Endothelial cell of umbilical vein (primary cell): ENCODE measurements at places on chromosomes 12 and 14.

GRCh38 chr14:104472536-104473243 is 106.9 kb upstream of the C14orf180 start:
- no peak for DNase-seq

DNA sequence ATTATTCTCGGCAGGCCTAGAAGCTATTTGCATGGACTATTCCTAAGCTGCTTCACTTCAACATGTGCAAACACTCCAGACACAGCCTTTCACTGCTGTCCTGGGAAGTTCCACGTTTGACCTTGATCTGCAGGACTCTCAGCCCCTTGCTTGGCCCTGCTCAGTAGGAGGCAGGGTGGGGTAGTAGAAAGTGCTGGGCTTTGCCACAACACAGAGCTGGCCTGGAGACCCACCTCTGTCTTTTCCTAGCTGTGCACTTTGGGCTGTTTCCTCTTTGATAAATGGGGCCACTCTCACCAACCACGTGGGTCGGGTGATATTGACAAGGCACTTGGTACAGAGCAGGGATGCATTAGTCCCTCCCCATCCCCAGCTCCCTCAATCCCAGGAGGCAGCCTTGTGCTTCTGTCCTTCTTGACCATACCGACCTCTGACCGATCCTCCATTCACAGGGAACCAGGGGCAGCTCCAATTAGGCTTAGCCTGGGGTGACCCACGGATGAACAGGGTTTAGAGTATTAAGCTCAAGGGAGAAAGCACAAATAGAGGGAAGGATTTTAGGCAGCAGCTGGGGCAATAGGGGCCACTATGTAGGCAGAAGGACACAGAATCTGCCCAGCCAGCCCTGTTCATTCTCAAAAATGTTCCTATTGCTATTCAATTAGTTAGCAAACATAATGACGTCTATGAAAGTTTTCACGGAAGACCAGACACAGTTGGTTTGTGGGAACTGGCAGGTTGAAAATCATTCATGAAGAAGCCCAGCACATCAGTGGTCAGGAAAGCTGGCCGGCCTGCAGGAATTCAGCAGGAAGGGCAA is 63.3 kb downstream of the SYNE3 start:
- no peak for DNase-seq

DNA sequence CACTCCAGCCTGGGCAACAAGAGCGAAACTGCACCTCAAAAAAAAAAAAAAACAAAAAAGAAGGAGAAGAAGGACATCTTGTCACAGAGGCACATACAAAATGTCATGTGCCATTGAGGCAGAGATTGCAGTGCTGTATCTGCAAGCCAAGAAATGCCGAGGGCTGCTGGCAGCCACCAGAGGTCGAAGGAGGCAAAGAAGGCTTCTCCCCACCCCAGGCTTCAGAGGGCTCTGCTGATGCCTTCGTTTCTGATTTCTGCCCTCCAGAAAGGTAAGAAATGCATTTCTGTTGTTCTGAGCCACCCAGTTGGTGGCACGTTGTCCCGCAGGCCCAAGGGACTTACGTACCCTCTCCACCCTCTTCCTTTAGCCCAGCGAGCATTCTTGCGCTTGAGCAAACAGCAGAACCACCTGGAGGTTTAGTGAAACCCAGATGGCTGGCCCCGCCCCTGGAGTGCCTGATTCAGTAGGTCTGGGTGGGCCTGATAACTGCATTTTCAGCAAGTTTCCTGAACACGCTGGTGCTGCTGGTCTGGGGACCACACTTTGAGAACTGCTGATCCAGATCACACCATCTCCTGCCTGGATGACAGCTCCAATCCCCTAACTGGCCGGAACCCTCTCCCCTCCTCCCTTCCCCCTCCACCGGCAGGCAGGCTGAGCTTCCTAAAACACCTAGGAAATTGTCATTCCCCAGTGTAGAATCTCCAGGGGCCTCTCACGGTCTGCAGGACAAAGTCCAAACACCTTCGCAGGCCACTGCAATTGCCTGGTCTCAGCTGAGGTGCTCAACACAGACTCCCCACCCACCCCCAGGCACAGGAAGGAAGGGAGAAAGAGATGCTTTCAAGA is 21.1 kb upstream of the SCARB1 start:
- no peak for DNase-seq

DNA sequence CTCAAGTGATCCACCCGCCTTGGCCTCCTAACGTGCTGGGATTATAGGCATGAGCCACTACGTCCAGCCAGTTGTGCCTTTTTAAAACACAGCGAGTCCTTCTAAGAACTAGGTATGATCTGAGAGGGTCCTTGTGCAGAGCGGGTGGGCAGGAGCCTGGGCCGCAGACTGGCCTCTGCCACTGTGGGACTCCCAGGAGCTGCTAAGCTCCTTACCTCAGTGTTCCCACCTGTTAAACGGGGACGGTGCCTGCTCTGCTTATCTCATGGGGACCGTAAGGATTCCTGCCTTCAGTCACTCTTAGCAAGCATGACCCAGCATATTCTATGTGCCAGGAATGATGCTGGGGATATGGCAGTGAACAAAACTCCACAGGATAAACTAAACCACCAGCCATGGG is 136.9 kb downstream of the RBM19 start:
- DNase-seq = no peak
